ENCODE measurements at places on chromosomes 3 and 15.

GRCh38 chr15:41333026-41333562 lies 413 bp downstream of the NUSAP1 start:
- DNase-seq, result peak; percentile 58

GRCh38 chr15:57505949-57506391 lies 85.7 kb upstream of the MYZAP start:
- DNase-seq, result peak; percentile 25

DNA sequence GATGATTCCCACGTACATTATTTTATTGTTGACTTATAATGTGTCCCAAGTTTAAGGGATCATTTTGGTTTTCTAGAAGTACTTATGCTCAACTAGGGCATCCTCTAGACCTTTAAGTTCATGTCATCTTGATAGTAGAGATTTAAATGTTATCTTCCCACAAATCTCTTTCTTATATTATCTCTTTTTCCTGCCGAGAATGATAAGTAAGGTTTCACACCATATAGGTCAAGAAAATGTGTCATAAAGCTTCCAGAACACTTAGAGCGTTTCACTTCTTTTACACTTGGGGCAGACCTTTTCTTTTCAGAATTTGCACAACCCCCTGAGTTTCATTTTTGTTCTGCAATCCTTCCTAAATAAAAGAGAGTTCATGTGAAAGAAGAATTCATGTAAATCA lies 142.0 kb upstream of the CBLB start:
- no peak for DNase-seq

DNA sequence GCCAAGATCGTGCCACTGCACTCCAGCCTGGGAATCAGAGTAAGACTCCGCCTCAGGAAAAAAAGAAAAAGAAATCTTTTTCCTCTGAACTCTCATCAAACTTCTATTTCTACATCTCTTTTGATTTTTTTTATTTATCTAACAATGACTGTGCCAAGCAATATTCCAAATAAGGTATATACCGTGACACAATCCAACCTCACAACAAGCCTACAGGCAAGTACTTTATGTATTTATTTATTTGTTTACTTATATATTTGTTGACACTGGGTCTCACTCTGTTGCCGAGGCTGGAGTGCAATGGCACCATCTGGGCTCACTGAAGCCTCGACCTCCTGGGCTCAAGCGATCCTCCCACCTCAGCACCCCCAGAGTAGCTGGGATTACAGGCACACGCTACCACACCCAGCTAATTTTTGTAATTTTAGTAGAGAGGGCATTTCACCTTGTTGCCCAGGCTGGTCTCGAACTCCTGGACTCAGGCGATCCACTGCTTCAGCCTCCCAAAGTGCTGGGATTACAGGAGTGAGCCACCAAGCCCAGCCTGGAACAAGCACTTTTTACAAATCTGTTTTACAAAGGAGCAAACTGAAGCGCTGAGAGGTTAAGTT lies 94.9 kb upstream of the CHD2 start:
- no peak for DNase-seq

- DNase-seq, result no peak
Observed at GRCh38 chr3:2041931-2042330, 56.7 kb upstream of the CNTN4 start.

Measured in NCI-H146 (cell line).